ENCODE measurements at places on chromosomes 4 and X. TPM values are rescaled to one million over a fixed set of nuclear protein-coding genes. Genes with fewer than 3 reads are reported as not detected.

The MEPE gene
- polyA plus RNA-seq: not detected

The MAGEC2 gene
- polyA plus RNA-seq: not detected

- DNase-seq: no peak
These were observed 11.8 kb upstream of the SH3RF1 start for GRCh38 chr4:169282429-169283113.

DNA sequence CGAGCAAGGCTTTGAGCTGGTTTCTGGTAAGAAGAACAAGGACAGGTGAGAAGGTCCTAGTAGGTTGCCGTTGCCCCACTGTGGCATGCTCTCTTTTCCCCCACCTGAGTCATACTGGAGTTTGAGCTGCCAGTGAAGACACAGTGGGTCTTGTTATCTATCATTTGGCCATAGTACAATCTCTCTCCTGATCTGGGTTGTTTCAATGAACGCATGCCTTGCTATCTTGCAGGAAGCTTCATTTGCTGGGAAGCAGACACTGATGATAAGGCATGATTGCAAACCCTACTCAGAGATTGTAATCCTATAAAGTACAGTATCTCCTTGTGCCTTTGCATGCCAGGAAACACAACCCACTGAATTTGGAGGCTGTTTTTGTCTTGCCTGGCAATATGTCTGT, 77.4 kb downstream of the CLNK start:
- DNase-seq: no peak

GRCh38 chr4:185305979-185306442, 89.7 kb downstream of the LRP2BP start:
- DNase-seq: no peak

GRCh38 chr4:113694008-113694407, 67.5 kb downstream of the CAMK2D start:
- DNase-seq: no peak

DNA sequence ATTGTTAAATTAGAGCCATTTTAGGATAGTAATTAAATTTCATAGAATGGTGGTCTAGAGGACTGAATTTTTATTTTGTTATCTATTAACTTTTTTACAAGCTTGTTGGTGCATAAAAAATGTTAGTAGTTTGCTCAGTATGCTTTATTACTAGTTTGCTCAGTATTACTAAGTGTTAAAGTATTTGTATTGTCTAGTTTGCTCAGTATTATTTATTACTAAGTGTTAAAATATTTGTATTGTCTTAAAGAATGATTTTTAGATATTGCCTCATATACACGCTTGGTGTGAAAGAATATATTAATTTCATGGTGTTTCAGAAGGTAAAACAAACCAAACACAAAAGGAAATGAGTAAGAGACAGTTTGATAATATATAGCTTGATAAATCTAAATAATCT, 268.4 kb upstream of the MAGEB18 start:
- DNase-seq: no peak

- DNase-seq: no peak
These were observed 63.2 kb upstream of the WWC2 start for GRCh38 chr4:183035726-183036415.

- no peak for DNase-seq
These were observed 163.9 kb downstream of the KDR start for GRCh38 chr4:54961357-54961975.

GRCh38 chrX:103197721-103198306, 17.1 kb upstream of the BEX4 start:
- no peak for DNase-seq

GRCh38 chr4:2847302-2847871, 3.7 kb downstream of the ADD1 start:
- no peak for DNase-seq

DNA sequence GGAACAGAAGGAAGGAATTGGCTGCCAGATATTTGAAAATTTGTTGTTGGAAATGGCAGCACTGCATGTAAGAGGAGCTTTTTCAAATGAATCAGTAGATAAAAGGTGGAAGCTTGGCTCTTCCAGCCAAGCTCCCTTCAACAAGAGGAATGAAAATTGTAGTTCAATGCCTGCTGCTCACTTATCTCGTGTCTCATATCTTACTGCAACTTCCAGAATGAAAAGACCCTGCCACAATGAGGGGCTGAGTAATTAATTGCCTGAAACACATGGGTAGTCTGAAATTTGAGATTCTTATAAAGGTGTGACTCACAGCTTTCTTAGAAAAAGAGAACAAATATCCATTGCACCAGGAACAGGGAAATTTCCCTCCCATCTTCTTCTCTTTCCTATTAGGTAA, 53.0 kb downstream of the HAND2 start:
- DNase-seq: no peak

- no peak for DNase-seq
These were observed 19.0 kb upstream of the MRPL1 start for GRCh38 chr4:77843628-77844027.
